ENCODE measurements at places on chromosomes 2 and 18. TPM values are rescaled to one million over a fixed set of nuclear protein-coding genes. Genes with fewer than 3 reads are reported as not detected.

DNA sequence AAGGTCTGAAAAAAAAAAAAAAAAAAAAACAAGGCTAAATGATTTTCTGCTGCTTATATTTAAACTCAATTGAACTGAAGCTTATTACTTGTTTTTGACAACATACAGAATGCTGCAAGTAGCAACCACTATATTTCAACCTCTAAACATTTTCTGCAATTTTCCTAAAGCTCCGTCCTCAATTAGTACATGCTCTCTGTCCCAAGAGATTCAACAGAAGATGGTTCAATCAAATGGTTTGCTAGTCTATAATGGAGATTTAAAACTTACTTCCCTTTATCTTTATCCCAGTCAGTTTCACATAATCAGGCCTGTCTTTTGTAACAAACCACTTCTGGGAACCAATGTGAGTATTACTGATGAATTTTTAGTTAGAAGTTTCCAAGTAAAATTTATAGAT, 485.1 kb upstream of the CDH7 start:
- DNase-seq: no peak

GRCh38 chr2:240244543-240244942, 104.1 kb upstream of the OTOS start:
- DNase-seq: peak; percentile 36

DNA sequence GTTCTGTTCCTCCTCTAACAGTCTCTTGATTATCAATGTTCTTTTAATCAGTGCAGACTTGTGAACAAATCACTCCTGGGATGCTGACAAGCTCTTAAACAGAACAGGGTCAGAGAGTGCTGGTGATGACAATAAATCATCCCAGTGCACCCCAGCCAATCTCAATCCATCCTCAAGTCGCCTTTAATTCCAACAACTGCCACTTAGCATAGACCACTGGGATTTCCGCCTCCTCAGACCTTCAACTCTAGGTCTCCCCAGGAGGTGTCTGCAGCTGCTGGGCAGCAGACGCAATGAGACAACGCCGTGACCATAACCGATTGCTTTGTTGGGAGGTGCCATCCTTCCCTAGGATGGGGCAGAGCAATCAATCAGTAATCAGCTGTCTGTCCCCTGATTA, 184.2 kb upstream of the ACAA2 start:
- no peak for DNase-seq

- no peak for DNase-seq
Measured at GRCh38 chr2:3324404-3325281, 53.0 kb downstream of the EIPR1 start.

The FOXD4L1 gene
- total RNA-seq: 1.0 TPM

The KCNK3 gene
- total RNA-seq: 0.08 TPM

DNA sequence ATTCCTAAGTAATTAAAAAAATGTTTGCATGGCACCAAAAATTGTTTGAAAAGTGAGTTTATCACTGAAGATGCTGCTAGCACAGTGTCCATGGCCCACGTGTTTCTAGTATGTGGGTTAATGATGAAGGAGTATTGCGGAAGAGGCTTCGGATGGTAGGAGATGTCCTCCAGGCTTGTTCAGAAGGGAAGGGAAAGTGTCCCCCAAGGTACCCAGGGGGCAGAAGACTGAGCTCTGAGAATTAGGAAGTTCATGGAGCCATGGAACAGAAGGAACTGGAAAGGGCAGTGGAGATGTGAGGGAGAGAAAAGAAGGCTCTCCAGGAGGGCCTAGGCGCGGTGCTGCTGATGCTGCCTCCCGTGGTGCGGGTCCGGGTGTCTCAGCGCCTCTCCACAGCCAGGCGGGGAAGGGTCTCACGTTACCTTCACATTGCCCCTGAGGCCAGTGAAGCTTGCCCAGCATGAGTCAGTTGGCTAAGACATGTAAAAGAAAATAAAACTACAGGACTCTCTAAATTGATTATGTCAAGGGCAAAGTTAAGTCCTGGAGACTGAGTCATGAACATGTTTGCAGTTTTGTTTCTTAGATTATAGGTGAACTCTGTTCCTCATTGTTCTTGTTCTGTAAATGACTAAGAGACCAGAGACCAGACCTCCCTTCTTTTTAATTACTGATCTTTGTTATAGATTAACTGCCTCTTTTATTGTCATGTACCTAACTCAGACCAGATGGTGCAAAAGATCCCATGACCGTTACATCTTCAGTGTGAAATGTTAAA, 89.0 kb downstream of the MTCL1 start:
- no peak for DNase-seq

The RNU2-63P gene
- not detected for total RNA-seq

DNA sequence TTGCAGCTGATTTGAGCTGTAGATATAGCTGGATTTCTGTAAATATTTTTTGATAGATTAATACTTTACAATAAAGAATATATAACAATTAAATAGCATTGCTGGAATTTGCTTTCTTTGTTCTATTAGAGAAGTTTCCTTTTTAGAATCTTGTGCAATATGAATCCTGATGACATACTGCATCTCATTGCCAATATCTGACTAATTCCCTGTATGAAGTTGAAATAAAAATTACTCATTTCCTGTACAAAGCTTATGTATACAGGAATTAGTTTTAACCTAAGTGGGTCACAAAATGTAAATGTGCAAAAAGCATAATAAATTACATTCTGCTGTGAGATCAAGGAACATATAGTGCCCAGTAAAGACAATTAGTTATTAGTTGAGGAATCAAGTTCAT, 72.8 kb upstream of the TMEFF2 start:
- DNase-seq: no peak

The RNF125 gene
- total RNA-seq: 0.41 TPM

- no peak for DNase-seq
Measured at GRCh38 chr18:43122955-43123354, 7.5 kb upstream of the RIT2 start.

The DOK1 gene
- 1.7 TPM for total RNA-seq

The L3MBTL4 gene
- total RNA-seq: not detected

DNA sequence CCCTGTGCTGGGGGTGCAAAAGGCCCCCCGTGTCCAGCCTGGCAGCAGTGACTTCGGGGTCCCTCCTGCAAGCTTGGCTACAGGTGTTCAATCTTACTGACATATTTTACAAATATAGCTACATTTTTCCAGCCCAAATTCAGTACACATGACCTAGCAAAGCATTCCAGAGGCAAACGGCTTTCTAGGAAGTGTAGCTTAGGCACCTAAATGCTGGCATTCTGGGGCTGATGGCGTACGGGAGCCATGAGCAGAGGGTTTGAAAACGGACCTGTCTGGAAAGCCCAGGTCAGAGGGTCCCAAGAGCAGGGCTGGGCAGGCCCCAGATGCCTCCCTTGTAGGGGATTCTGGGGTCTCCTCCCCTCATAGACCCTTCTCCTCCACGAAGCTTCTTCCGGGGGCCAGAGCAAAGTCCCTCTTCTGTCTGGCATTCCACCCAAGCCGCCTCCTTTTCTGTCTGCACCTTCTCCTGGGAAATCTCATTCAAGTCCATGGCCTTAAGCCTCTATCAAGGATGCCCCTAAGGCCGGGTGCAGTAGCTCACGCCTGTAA, 63.3 kb upstream of the ASAP2 start:
- no peak for DNase-seq

The SMAD4 gene
- 108 TPM for total RNA-seq

The EPB41L3 gene
- total RNA-seq: 0.18 TPM

The ARMC9 gene
- total RNA-seq: 16.3 TPM

DNA sequence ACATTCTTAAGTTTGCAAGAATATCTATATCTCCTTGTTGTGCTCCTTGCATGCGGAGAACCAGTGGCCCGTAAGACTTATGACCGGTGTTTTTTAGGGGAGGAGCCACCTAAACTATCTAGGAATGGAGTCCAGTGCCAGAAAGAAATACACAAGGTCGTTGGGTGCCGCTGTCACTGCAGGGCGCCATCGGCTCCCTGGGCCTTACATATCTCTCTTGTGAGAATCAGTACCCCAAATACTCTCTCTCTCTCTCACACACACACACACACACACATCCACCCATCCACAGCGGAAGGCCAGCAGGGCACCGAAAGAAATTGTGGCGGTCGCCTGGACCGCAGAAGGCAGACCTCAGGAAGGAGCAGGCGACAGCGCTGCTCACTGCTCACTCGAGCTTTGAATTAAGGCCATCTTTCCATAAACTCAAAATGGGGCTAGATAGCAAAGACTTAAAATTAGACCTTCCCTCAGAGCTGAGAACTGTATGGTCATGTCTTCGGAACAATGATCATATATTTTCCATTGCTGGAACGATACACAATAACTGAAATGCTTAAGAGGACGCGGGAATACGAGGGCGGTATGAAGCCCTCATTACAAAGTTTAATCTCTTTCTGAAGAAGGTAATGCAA, 10.4 kb downstream of the NR4A2 start:
- DNase-seq: no peak

The CHRNG gene
- total RNA-seq: 36.6 TPM

GRCh38 chr2:160912276-160912675, 248.0 kb upstream of the TANK start:
- DNase-seq: no peak

GRCh38 chr2:236666646-236667204, 97.1 kb downstream of the ACKR3 start:
- no peak for DNase-seq

DNA sequence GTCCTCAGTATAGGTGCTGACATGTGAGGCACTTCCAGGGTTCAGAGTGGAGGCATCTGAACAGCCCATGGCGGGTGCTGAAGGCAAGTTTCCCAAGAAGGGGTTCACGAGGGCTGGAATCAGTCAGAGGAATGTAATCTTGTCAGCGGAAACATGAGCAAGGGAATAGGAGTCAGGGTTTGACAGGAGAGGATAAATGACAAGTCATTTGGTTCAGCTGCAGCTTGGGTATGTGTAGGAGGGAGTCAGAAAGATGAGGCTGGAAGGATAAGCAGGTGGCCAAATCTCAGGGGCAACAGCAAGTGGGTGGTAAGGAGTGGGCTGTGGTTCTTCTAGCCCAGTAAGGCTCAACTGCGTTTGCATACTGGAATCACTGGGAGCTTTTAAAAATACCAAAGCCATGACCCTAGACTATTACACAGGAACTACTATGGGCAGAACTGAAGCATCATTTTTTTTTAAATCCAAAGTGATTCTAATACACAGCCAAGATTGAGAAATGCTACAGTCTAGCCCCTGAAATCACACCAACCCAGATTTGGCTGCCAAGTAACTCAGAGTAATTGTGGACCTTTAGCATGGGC, 41.8 kb upstream of the NAB1 start:
- peak; percentile 40 for DNase-seq

The EVX2 gene
- total RNA-seq: not detected

The TUBB8B gene
- not detected for total RNA-seq

DNA sequence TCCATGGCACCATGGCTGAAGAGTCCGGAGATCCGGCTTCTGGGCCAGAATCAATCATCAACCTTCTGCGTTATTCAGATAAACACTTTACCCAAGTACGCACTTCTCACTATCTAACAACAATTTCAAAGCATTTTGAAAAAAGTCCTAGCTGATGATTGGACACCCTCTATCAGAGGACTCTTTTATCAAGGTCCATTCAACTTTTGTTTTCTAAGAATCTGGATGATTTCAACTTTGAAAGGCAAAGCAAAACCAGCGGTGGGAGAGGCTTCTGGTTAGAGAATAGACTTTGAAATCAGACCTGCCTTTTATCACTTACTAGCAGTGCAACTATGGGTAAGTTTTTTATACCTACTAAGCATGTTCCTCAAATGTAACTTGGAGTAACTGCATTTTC, 293.6 kb upstream of the TNP1 start:
- no peak for DNase-seq

DNA sequence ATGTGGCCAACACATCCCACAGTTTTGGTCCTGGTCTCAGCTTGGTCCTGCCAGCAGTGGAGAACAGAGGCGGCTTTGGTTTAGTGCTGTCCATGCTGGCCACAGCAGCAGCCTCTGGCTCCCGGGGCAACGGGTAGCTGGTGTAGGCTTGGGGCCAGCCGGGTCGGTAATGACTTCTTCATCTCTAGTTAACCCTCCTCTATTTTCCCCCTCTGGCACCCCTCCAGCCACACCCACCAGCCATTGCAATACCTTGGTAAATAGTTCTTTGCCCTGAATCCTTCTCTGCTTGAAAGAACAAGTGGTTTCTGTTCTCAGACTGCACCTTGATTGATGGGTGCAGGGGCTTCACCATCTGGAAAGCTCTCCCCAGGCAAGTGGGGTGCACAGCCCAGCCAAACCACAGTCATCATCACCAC, 31.7 kb upstream of the ZNF396 start:
- no peak for DNase-seq

DNA sequence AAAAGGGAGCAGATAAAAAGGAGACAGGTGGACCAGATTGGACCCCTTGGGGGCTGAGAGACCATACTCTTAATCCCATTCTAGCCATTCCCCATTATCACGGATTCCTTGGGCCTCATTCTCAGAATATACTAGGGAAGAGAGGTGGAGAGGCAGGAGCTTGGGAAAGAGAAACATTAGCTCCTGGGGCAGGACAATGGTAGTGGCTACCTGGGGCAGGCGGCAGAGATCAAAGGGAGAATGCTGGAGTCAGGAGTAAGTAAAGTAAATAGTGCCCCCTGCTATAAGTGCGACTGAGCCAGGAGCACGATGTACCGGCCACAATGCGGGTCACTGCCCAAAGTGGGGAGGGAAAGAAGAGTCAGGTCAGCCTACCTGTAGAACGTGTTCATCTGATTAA, 20.4 kb upstream of the IHH start:
- DNase-seq: no peak

DNA sequence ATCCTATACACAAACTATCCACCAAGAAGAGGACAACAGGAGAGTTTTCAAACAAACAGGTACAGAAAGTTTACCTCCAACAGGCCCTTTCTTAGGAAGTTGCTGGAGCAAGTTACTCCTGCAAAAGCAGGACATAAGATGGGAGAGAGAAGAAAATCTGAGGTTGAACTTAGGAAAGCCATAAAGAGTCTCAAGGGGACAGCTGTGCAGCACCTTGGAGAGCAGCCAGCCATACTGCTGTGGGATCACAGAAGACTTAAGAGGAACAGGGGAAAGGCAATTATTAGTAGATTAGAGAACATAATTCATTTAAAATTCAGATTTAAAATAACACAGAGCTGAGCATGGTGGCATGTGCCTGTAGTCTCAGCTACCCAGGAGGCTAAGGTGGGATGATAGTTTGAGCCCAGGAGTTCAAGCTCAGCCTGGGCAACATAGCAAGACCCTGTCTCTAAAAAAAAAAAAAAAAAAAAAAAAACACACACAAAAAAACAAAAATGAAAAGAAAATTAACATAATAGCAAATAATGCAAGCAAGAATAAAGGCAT, 148.1 kb upstream of the SIX3 start:
- DNase-seq: peak; percentile 88

DNA sequence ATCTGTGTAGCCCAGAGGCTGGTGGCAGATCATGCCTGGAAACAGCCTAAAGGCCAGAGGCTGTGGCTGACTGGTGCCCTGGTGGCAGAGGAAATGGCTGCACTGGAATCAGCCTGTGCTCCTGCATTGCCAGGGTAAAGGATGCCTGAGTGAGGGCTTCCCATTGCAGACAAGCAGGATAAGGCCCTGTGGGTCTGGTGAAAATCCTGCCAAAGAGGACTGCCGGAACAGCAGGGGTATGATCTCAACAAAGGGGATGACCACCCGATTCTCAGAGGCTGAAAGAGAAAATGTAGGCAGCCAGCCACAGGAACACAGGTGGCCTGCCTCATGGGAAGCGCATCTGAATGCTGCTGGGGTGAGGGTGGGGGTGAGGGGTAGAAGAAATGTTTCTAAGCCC, 48.2 kb downstream of the FBXO48 start:
- DNase-seq: no peak

- no peak for DNase-seq
Measured at GRCh38 chr2:140064243-140064642, 1284.1 kb upstream of the NXPH2 start.

The OBSL1 gene
- total RNA-seq: 67.8 TPM
